Activated T-helper 1 cell treated with anti-CD3 and anti-CD28 coated beads, Interleukin-12 subunit alpha, Interleukin-12 subunit beta, Interleukin-2, Interleukin-4 antibody, amounts not matched to agents 30 ng/mL and 10 ng/mL and 1 ng/mL, durations not matched to agents 14 hours and 24 hours and 36 hours (primary cell): ENCODE measurements at places on chromosomes 2 and 18.

GRCh38 chr2:28915939-28916338, 21.5 kb downstream of the WDR43 start:
- peaks cover 9% of the 10 kb centered on the region for H3K4me1 ChIP-seq
- peak overlapping the region; percentile 44 for H3K27ac ChIP-seq
- H3K4me3 ChIP-seq: no peak overlapping the region
- no peaks in the 10 kb centered on the region for H3K27me3 ChIP-seq
- H3K36me3 ChIP-seq: peaks cover 50% of the 10 kb centered on the region

DNA sequence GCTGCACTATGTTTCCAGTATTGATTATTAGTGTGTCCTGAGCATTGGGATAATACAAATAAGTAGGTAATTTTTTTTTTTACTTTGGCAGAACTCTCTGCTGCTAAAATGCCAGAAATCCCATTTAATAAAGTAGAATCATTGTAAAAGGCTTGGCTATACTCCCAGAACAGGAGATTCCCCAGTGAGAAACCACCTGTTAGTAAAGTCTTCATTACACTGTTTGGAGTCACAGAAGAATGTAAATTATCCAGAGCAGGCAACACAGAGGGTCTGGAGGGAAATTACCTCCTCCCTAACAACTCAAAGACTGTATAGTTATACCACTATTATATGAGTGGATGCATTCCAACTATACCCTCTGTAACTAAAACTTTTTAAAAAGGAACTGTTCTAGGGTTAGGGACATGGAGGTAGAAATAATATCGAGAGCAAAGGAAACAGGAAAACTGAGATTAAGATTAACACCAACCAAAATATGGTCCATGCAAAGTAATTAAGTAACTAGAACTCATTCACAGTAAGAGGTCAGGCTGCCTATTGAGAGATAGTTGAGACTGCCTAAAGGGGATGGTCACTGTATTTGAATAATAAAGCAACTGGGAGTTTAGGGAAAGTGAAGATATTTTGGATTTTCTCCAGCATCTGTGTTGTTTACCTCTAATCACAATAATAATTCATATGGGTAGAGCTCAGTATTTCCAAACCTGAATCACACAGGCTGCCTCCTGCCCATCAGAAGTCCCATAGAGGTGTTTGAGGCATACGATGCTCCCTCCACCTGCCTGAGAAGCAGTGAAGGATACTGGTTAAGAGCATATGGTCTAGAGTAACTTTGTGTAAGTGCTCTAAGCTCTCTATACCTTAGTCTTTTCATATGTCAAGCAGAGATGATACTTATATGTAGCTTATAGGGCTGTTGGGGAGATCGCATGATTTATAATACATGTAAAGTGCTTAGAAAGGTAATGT, 34.4 kb downstream of the MAP2 start:
- H3K27ac ChIP-seq: no peak overlapping the region
- no peak for DNase-seq
- H3K4me3 ChIP-seq: no peak overlapping the region
- no peaks in the 10 kb centered on the region for H3K36me3 ChIP-seq

- no peak for DNase-seq
- peaks cover 8% of the 10 kb centered on the region for H3K27me3 ChIP-seq
- no peak overlapping the region for H3K4me3 ChIP-seq
- no peaks in the 10 kb centered on the region for H3K36me3 ChIP-seq
- no peaks in the 10 kb centered on the region for H3K4me1 ChIP-seq
- no peak overlapping the region for H3K27ac ChIP-seq
Measured at GRCh38 chr2:235116885-235117492, 165.2 kb downstream of the SH3BP4 start.

GRCh38 chr2:45043174-45043573, 33.9 kb upstream of the SIX2 start:
- no peaks in the 10 kb centered on the region for H3K36me3 ChIP-seq
- no peak overlapping the region for H3K27ac ChIP-seq
- no peak overlapping the region for H3K4me3 ChIP-seq
- H3K27me3 ChIP-seq: peaks cover 3% of the 10 kb centered on the region

- no peak overlapping the region for H3K27ac ChIP-seq
- peaks cover 1% of the 10 kb centered on the region for H3K36me3 ChIP-seq
- no peak for DNase-seq
- H3K4me3 ChIP-seq: no peak overlapping the region
Measured at GRCh38 chr18:5890331-5891183, 4.8 kb downstream of the TMEM200C start.

GRCh38 chr18:48675352-48675761, 136.5 kb downstream of the CTIF start:
- peak; percentile 74 for DNase-seq
- H3K4me3 ChIP-seq: no peak overlapping the region
- H3K27me3 ChIP-seq: no peaks in the 10 kb centered on the region
- no peak overlapping the region for H3K27ac ChIP-seq
- no peaks in the 10 kb centered on the region for H3K4me1 ChIP-seq

DNA sequence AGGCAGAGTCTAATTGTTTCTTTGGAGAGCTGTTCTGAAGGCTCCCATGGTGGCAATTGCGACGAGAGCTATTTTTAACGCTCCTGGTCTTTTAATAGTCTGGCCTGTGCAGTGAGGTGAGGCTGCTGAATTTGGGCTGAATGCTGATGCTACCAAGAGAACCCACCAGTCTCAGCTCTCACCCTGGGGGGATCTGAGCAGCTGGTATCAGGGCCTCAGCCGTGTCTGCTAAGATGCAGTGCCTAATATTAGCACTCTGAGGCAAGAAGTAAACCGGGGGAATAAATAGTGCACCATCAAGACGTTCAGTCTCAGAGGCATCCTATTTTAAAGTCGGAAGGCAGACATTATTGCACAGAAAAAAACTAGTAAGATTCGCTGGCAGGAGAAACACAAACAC, 214.8 kb upstream of the PID1 start:
- H3K36me3 ChIP-seq: no peaks in the 10 kb centered on the region
- no peak overlapping the region for H3K27ac ChIP-seq
- H3K4me3 ChIP-seq: no peak overlapping the region
- DNase-seq: no peak

DNA sequence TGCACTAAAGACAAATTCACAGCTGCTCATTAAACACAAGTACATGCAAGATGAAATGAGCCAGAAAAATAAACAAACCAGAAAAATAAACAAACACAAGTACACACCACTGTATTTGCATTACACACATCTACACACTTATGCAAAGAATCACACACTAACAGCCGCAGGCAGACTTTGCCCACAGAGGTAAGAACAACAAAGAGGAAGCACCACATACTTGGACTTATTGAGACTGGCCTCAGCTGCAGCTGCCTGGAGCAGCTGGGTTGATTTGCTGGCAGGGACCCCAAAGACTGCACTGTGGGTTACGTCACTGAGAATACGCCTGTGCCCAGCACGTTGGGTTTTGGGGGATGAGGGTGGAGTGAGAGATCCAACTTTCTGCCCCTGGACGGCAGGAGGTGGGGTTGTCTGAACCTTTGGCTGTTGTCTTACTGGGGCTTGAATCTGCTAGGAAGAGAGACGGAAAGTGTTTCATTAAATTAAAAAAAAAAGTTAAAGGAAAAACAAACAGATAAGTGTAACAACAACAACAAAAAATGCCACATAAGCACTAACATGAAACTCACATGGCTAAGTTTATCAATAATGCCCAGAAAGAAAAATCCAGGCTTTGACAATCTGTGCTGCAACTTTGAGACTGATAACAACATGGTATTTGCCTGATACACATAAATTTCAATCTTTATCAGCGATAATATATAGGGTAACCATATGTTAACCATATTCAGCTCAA, 71.9 kb upstream of the NFU1 start:
- no peaks in the 10 kb centered on the region for H3K27me3 ChIP-seq
- DNase-seq: no peak
- H3K27ac ChIP-seq: peak overlapping the region; percentile 83
- peaks cover 80% of the 10 kb centered on the region for H3K36me3 ChIP-seq
- no peak overlapping the region for H3K4me3 ChIP-seq
- peaks cover 37% of the 10 kb centered on the region for H3K4me1 ChIP-seq

GRCh38 chr2:122999821-123000220, 1025.3 kb upstream of the CNTNAP5 start:
- no peaks in the 10 kb centered on the region for H3K4me1 ChIP-seq
- DNase-seq: no peak
- H3K36me3 ChIP-seq: no peaks in the 10 kb centered on the region
- no peaks in the 10 kb centered on the region for H3K27me3 ChIP-seq

GRCh38 chr2:133599811-133600210, 31.5 kb upstream of the NCKAP5 start:
- no peaks in the 10 kb centered on the region for H3K36me3 ChIP-seq
- no peaks in the 10 kb centered on the region for H3K27me3 ChIP-seq
- H3K4me3 ChIP-seq: no peak overlapping the region
- H3K27ac ChIP-seq: no peak overlapping the region

DNA sequence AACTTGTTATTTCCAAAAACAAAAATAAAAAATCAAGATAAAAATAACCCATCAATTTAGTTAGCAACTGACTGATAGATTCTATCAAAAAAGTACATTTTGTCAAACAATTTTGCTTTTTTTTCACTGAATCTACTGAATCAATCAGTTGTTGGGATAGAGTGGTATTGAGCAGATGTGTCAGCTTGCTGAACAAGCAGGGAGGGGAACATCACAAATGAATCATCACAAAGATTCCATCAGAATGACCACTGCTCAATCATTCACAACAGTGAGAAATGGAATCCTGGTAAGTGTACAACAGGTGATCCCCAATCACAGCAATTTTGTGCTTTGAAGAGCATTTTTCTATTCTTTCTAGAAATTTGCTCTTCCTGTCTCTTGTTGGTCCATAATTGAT, 12.3 kb upstream of the SLC14A2 start:
- H3K27ac ChIP-seq: no peak overlapping the region
- H3K4me3 ChIP-seq: no peak overlapping the region
- no peaks in the 10 kb centered on the region for H3K4me1 ChIP-seq
- DNase-seq: no peak

DNA sequence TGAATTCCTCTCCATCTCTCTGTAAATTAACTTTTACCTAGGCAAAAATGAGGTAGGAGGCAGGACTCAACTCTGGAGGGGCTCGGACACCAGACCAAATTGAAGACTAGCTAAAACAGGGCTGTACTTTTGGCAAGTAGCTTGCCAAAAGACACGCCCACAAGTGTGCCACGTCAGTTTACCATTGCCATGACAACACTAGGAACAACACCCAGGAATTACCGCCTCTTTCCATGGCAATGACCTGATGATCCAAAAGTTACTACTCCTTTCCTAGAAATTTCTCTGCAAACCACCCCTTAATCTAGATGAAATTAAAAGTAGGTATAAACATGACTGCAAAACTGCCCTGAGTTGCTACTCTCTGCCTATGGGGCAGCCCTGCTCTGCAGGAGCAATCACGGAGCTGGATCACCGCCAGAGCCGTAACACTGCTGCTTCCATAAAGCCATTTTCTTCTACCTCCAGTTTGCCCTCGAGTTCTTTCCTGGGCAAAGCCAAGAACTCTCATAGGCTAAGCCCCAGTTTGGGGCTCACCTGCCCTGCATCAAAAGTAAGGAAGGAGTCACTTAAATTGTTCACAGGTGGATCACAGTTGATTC, 66.0 kb upstream of the FAM136A start:
- no peak for DNase-seq
- H3K27ac ChIP-seq: no peak overlapping the region
- H3K36me3 ChIP-seq: no peaks in the 10 kb centered on the region

DNA sequence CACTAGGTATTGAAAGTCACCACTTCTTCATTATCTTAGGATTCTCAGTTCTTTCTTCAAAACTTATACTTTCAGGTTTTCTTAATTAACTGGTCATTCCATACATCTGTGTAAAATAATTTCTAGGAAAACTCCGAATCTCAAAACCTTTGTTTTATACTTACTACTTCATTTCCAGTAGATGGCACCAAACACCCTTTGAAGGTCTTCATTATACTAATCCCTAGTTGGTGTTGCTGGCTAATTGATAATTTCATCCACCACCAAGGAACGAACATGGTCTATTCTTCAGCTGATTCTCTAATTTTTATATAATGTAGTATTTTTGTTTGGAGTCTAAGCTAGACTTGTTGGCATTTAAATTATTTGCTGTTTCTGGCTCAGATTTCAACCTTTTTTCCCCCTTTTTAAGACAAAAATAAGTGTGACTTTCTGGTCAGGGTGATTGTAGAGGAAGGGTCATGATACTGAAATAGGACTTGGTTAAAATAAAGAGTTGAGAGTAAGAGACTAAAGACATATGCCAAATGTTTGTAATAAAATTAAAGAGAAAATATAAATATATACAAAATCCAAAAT, 2.8 kb upstream of the MXD1 start:
- peaks cover 30% of the 10 kb centered on the region for H3K36me3 ChIP-seq
- H3K27me3 ChIP-seq: no peaks in the 10 kb centered on the region
- peaks cover 29% of the 10 kb centered on the region for H3K4me1 ChIP-seq
- DNase-seq: no peak
- no peak overlapping the region for H3K27ac ChIP-seq

- no peak overlapping the region for H3K4me3 ChIP-seq
- H3K4me1 ChIP-seq: no peaks in the 10 kb centered on the region
- no peak for DNase-seq
- peaks cover 6% of the 10 kb centered on the region for H3K27me3 ChIP-seq
- no peaks in the 10 kb centered on the region for H3K36me3 ChIP-seq
Measured at GRCh38 chr2:48015421-48015820, 109.1 kb upstream of the FBXO11 start.

DNA sequence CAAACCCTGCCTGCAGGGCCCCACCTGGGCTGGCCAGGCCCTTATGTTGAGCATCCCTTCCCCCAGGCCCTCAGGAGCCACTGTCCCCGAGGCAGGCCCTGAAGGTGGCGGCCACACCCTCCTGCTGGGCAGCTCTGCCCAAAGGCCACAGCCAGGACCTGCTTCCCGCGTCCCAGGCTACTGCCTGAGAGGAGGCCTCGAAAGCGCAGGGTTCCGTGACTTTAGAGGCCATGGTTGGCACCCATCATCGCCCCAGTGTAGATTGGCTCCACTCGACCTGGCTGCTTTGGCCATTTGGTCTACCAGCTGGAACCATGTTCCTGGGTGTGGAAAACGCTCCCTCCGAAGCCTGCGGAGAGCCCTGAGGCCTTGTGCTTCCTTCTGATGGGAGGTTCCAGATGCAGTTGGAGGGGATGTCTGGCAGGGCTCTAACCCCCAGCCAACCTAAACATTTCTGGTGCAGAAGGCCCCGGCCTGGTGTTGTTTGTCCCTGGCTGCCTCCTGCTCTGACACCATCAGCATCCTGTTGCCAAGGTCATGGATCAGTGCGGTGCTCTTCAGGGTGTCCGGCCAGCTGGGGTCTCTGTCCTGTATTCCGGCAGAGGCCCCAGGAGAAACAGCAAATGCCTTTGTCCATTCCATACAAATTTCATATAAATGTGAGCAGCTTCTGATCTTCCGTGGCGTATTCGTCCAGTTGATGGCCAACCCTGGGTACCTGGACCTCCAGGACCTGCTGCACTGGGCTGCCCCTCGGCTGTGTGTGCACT, 14.7 kb downstream of the CAPN10 start:
- H3K4me3 ChIP-seq: no peak overlapping the region
- no peak for DNase-seq
- no peaks in the 10 kb centered on the region for H3K4me1 ChIP-seq
- H3K27me3 ChIP-seq: no peaks in the 10 kb centered on the region
- no peak overlapping the region for H3K27ac ChIP-seq

DNA sequence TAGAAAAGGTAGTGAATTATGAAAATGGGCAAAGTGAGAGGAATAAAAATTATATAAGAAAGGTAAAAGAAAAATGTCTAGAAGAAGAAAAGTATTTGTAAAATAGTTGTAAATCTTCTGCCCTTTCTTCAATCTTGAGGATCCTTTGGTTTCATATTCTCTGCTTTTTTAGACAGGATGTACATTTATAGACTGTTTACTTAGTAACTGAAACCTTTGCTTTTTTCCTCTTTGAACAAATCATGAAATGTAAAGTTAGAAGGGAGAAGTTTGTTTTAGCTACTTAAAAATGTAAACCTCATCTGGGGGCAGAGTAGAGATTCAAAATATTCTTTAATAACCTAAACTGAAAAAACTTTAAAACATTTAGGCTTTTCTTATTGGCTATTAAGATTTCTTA, 150.4 kb upstream of the ITGA4 start:
- peak overlapping the region; percentile 74 for H3K4me3 ChIP-seq
- H3K27ac ChIP-seq: peak overlapping the region; percentile 96
- H3K27me3 ChIP-seq: no peaks in the 10 kb centered on the region
- H3K36me3 ChIP-seq: no peaks in the 10 kb centered on the region
- no peak for DNase-seq
